T47D (cell line): ENCODE measurements at places on chromosomes 6 and 20.

DNA sequence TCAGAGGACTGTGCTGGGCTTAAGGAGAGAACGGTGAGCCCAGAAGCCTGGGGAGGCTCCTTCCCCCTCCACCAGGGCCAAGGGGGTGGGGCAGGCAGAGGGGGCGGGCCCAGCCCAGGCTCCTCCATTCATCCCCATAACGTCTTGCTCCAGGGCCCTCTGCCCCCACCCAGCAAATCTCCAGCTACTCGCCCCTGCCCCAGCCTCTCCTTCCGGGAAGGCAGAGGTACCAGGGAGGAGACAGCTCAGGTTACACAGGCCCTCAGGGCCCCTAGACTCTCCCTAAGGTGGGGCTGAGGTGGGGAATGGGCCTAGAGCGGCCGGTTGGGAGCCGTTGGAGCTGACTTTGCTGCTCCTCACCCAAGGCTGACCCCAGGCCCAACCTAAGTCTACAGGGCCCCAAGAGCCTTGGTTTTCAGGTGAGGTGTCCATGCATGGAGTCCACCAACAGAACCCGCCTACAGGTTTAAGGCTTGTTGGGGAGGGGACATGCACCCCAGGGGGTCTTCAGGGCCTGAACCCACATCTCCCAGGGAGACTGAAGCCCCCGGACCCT lies 1.2 kb downstream of the LAMA5 start:
- peak; percentile 84 for DNase-seq

GRCh38 chr6:15101130-15101529 lies 144.7 kb upstream of the JARID2 start:
- no peak for DNase-seq

- DNase-seq, result no peak
These were observed at the start of gene KCNK15 for GRCh38 chr20:44745598-44746366. Gene KCNK15 (plus strand): TSS chr20:44745865. CDS start chr20:44745911, 46 bp downstream.

- no peak for DNase-seq
These were observed 24.2 kb downstream of the LRRC1 start for GRCh38 chr6:53818858-53819609.

DNA sequence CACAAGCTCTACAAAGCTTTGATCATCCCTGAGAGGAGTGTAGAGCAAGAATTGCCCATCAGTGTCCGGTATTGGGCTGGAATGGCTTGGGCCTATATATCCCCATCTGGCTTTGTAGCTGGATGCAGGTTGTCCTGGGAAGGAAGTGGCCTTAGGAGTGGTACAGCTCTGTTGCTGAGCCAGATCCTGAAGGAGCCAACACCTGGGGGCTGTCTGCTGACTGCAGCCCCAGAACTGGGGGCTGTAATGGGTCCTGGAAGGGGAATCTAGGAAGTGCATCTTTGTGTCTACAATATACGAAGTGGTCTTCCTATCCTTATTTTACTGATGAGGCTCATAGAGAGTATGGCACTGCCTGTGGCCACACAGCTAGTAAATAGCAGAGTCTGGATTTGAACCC lies 145.9 kb downstream of the CDC5L start:
- DNase-seq, result no peak

GRCh38 chr20:58797371-58798338 lies 53.0 kb downstream of the GNAS-AS1 start:
- DNase-seq, result no peak

DNA sequence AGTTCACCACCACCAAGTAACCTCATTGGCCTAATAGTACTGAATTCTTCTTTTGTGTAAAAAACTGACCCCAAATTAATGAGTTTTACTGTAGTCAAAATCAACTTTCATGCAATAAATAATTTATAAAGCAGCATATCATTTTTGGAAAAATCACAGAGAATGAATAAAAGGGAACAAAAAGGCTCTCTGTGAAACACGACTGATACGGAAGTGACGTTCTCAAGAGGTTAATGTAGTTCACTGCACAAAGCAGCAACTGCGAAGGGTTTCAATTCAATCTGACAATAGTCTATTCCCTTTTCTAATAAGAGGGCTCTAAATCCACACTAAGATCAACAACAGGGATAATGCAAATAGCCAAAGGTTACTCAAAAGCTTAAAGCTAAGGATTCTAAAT lies 70.3 kb downstream of the PREP start:
- no peak for DNase-seq

DNA sequence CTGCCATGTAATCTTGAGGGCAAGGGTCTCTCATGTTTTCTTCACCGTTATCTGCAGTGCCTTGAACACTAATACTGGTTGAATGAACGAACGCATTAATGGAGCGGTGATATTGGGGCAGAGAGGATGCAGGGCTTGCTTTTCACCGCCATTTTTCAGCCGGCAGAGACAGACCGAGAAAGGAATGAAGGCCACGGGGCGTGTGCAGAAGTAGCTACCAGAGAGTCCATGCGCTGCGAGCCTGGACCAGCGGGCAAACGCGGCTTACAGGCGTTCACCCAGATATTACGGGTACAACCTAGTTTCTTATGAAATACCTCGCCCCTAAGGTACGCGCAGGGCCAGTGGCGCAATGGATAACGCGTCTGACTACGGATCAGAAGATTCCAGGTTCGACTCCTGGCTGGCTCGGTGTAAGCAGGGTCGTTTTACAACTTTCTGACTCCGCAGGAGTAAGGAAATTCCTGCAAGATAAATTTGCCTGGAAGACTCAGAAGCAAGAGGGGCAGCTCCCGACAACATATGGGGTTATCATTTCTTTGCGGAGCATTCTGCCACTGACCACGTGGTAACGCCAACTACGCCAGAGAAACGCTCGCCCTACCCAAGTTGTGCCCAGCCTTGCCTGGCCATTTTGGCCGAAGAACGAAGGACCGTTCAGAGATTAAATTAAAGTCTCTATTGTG lies 863 bp upstream of the HMGN4 start:
- peak; percentile 94 for DNase-seq
